ENCODE measurements at places on chromosomes 6 and 20. TPM values are rescaled to one million over a fixed set of nuclear protein-coding genes. Genes with fewer than 3 reads are reported as not detected.

- no peaks in the 10 kb centered on the region for H3K36me3 ChIP-seq
- peaks cover 53% of the 10 kb centered on the region for H3K27me3 ChIP-seq
- no peak overlapping the region for H3K4me3 ChIP-seq
- DNase-seq, result no peak
- H3K4me1 ChIP-seq, result peaks cover 2% of the 10 kb centered on the region
- no peak overlapping the region for H3K27ac ChIP-seq
Observed at GRCh38 chr6:167801263-167801662, 25.4 kb upstream of the AFDN start.

- H3K27ac ChIP-seq, result no peak within 1 kb of the TSS
- DNase-seq, result no peak
- H3K4me1 ChIP-seq, result peaks cover 19% of the 10 kb centered on the region
Observed at GRCh38 chr20:44187054-44187771, at the start of gene JPH2. JPH2 (minus strand) TSS chr20:44187188; CDS start chr20:44186705, 483 bp downstream.

- DNase-seq, result no peak
- H3K27me3 ChIP-seq, result no peaks in the 10 kb centered on the region
- H3K27ac ChIP-seq, result no peak overlapping the region
- H3K4me3 ChIP-seq, result no peak overlapping the region
Observed at GRCh38 chr6:45477790-45478189, 100.1 kb upstream of the SUPT3H start.

NOX3 gene
- total RNA-seq, result not detected

SIRPD gene
- total RNA-seq, result 0.58 TPM

DHX35 gene
- total RNA-seq, result 12.5 TPM

GRCh38 chr6:128512296-128512695 lies 8.1 kb downstream of the PTPRK start:
- DNase-seq, result no peak
- H3K4me1 ChIP-seq, result peaks cover 8% of the 10 kb centered on the region
- H3K27me3 ChIP-seq, result peaks cover 12% of the 10 kb centered on the region
- no peak overlapping the region for H3K27ac ChIP-seq
- H3K36me3 ChIP-seq, result no peaks in the 10 kb centered on the region

GHRH gene
- total RNA-seq, result not detected

GRCh38 chr6:148398244-148398643 lies 55.6 kb downstream of the SASH1 start:
- H3K4me3 ChIP-seq, result no peak overlapping the region
- H3K4me1 ChIP-seq, result no peaks in the 10 kb centered on the region
- H3K27ac ChIP-seq, result no peak overlapping the region
- peaks cover 3% of the 10 kb centered on the region for H3K27me3 ChIP-seq

GRCh38 chr6:107811591-107812218 lies 12.4 kb downstream of the SCML4 start:
- peaks cover 75% of the 10 kb centered on the region for H3K4me1 ChIP-seq
- H3K36me3 ChIP-seq, result peaks cover 16% of the 10 kb centered on the region
- H3K27me3 ChIP-seq, result no peaks in the 10 kb centered on the region
- H3K4me3 ChIP-seq, result no peak overlapping the region

GRCh38 chr20:49545572-49545971 lies 22.4 kb downstream of the PTGIS start:
- no peak overlapping the region for H3K4me3 ChIP-seq
- peaks cover 8% of the 10 kb centered on the region for H3K36me3 ChIP-seq
- H3K4me1 ChIP-seq, result no peaks in the 10 kb centered on the region
- no peak overlapping the region for H3K27ac ChIP-seq
- DNase-seq, result no peak

DNA sequence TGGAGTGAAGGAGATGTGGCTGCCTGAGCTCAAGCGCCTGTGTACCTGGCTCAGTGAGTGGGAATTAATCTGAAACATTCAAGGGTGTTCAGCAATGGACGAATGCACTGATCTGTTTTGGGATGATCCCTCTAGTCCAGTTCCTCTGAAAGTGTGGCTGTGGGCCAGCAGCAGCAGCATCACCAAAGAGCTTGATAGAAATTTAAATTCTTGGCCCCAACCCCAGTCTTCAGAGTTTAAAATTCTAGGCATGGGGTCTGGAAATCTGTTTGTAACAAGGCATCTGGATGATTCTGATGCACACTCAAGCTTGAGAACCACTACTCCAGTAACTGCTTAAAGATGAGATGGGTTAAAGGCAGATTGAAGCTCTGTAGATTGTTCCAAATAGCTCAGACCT lies 59.2 kb downstream of the STMND1 start:
- no peak for DNase-seq
- H3K4me1 ChIP-seq, result no peaks in the 10 kb centered on the region
- H3K27me3 ChIP-seq, result peaks cover 23% of the 10 kb centered on the region
- no peak overlapping the region for H3K4me3 ChIP-seq

DNA sequence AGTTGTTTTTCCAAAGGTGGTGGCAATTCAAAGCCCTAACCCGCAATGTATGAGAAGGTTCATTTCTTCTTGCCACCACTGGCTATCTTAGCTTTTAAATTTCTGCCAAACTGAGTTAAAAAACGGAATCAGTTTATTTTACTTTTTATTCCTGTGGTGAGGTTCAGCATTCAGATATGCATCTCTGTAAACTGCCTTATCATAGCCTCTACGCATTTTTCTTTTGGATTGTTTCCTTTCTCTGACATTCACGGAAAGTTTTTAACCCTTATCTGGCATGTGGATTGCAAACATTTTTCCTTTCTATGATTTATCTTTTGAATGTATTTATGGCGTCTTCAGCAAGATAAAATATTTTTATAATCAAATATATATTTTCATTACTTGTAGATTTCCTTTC lies 37.7 kb downstream of the AK9 start:
- no peak overlapping the region for H3K4me3 ChIP-seq
- no peaks in the 10 kb centered on the region for H3K4me1 ChIP-seq
- H3K27ac ChIP-seq, result no peak overlapping the region
- peaks cover 4% of the 10 kb centered on the region for H3K36me3 ChIP-seq

GRCh38 chr6:90411292-90411781 lies 114.7 kb upstream of the BACH2 start:
- peaks cover 25% of the 10 kb centered on the region for H3K4me1 ChIP-seq
- H3K27ac ChIP-seq, result no peak overlapping the region
- no peak overlapping the region for H3K4me3 ChIP-seq
- no peaks in the 10 kb centered on the region for H3K36me3 ChIP-seq
- no peaks in the 10 kb centered on the region for H3K27me3 ChIP-seq
- DNase-seq, result no peak

DNA sequence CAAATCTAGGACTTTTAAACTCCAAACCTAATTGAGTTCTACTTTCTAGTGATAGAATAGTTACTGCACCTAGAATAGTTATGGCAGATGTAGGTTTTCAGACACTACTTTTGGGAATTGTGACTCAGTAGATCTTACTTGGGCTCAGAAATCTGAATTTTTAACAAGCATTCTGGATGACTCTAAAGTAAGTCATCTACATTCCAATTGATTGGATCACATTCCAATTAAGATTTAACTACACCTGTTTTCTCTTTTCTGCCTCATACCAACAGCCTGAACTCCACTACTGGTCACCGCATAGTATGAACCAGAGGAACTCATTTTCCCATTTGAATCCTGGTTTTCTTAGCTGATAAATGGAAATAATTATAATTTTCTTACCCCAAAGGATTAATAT lies 49.5 kb upstream of the TFAP2D start:
- H3K4me3 ChIP-seq, result no peak overlapping the region
- H3K27ac ChIP-seq, result no peak overlapping the region
- no peaks in the 10 kb centered on the region for H3K36me3 ChIP-seq
- H3K4me1 ChIP-seq, result no peaks in the 10 kb centered on the region
- no peak for DNase-seq

DNA sequence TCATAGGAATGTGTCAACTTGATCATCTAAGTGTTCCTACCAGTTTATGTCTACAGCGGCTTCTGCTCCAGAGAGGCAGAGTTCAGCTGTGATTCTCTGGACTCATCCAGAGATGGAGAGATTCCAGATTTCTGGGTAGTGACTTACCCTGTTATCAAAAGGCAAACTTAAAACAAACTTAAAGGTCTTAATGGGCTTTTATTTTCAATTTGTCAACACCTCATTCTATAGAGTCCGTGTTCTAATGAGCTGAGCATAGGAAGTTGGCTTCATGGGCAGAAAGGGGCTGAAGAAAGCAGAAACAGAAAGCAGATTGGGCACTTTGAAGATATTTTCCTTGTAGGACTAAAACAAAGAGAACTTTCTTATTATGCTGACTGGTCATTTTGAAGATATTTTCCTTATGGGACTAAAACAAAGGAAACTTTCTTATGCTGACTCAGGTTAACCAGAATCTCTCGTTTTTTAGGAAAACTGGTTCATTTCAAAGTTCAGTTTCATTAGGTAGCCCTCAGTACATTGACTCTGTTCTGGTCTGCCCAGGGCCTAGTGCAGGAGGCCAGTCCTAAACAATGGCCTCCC lies 185.1 kb downstream of the CDH26 start:
- no peaks in the 10 kb centered on the region for H3K27me3 ChIP-seq
- H3K27ac ChIP-seq, result no peak overlapping the region
- no peaks in the 10 kb centered on the region for H3K36me3 ChIP-seq
- no peak overlapping the region for H3K4me3 ChIP-seq
- DNase-seq, result no peak

GRCh38 chr6:13573669-13574110 lies 711 bp upstream of the SIRT5 start:
- H3K36me3 ChIP-seq, result peaks cover under 1% of the 10 kb centered on the region
- H3K27ac ChIP-seq, result peak overlapping the region; percentile 52
- H3K4me3 ChIP-seq, result peak overlapping the region; percentile 75
- H3K4me1 ChIP-seq, result peaks cover 26% of the 10 kb centered on the region
- no peak for DNase-seq
- no peaks in the 10 kb centered on the region for H3K27me3 ChIP-seq

- H3K36me3 ChIP-seq, result no peaks in the 10 kb centered on the region
- H3K27ac ChIP-seq, result no peak overlapping the region
- DNase-seq, result no peak
- no peak overlapping the region for H3K4me3 ChIP-seq
- no peaks in the 10 kb centered on the region for H3K27me3 ChIP-seq
Observed at GRCh38 chr6:7148100-7148822, 40.5 kb downstream of the RREB1 start.

DNA sequence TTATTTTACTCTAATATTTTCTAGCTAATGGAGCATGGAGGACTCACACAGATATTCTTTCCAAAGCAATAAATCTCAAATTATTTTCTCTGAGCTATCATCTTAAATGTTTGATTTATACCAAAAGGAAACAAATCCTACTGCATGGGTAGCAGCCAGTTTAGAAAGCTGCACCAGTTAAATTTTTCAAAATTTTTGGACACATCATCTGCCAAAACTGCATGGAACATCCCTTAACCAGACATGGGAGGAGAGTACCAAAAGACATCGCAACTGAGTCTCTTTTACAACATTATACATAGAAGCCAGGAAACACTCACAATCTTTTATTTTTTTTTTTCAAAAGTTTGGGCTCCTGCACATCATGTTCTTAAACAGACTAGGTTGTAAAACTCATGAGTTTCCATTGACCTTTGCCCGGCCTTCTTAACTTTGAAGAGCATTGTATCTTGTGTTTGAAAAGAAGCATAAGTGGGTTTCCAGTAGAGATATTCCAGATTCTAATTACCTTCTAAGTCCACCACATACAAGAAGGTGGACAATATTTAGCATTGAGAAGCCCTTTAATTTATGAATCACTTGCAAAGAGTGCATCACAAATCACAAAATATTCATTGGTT lies 87.7 kb upstream of the HMGCLL1 start:
- no peaks in the 10 kb centered on the region for H3K4me1 ChIP-seq
- H3K4me3 ChIP-seq, result no peak overlapping the region
- no peaks in the 10 kb centered on the region for H3K36me3 ChIP-seq
- H3K27me3 ChIP-seq, result no peaks in the 10 kb centered on the region
- H3K27ac ChIP-seq, result no peak overlapping the region

DNA sequence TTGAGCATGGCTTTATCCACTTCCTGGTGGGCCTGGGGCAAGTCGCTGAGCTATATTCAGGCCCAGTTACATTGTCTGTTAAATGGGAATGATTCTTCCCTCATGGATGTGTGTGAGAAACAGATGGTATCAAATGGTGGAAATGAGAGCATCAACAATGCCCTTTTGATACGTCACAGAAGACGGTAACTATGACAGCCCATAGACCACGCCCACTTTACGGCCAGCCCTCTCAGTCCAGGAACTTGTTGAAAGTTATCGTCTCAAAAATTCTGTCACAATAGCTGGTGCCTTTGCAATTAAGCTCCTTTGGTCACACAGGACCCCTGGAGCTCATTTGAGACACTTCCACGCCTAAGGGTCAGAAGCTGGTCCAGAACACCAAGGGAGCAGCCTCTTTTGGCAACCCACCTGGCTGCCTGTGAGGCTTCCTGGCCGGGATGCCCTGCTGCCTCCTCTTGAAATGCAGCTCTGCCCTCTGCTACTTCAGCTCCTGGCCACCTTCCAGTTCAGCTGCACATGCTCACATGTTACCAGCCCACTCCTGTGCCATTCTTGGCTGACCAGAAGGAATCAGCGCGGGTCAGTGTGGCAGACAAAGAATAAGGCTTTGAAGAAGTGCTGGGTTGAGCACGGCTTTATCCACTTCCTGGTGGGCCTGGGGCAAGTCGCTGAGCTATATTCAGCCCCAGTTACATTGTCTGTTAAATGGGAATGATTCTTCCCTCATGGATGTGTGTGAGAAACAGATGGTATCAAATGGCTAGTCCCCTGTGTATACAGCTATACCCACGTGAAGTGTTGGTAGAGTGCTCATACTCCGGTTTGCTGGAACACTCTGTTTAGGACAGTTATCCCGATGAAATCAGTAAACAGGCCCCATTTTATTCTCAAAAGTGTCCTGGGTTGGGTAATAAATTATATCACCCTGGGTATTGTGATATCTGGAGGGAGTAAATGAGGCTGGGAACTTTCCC lies 199.2 kb upstream of the SUPT3H start:
- H3K36me3 ChIP-seq, result no peaks in the 10 kb centered on the region
- H3K4me3 ChIP-seq, result no peak overlapping the region
- H3K27ac ChIP-seq, result no peak overlapping the region
- no peaks in the 10 kb centered on the region for H3K27me3 ChIP-seq
- peaks cover 11% of the 10 kb centered on the region for H3K4me1 ChIP-seq
- DNase-seq, result no peak

DNA sequence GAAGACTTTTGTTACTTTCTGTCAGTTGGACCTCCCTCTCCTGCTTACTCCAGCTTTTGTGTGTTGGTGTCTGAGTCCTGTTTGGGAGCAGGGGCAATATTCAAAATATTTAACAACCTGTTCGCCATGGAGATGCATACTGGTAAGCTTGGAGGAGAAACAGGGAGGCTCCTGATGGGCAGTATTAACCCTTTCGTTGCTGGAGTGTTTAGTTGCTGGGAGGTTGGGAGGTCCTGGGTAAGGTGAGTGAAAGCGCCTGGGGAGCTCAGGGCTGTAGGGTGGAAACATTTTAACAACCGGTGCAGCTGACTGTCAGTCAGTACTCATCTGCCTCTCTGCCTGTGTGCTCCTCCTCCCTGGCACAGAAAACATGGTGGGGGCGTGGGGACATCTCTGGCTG lies 4.2 kb downstream of the TULP1 start:
- peaks cover 5% of the 10 kb centered on the region for H3K27me3 ChIP-seq
- H3K4me3 ChIP-seq, result no peak overlapping the region

DNA sequence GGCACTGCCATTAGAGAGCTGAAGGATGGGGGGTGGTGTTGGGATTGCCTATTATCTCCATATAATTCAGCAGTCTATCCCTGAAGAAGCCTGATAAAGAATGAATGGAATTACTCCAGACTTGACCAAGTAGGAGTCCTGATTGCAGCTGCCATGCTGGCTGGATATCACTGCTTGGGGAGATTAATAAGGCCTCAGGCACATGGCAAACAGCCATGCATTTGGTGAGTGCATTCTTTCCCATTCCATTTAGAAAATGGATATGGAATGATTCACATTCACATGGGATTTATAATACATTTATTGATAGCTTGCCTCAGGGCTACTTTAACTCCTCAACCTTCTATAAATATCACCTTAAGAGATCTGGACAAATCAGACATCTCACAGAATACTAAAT lies 49.6 kb upstream of the HLA-A start:
- no peak overlapping the region for H3K27ac ChIP-seq
- DNase-seq, result no peak
- no peaks in the 10 kb centered on the region for H3K36me3 ChIP-seq
- no peaks in the 10 kb centered on the region for H3K27me3 ChIP-seq
- H3K4me1 ChIP-seq, result peaks cover 10% of the 10 kb centered on the region

All from naive thymus-derived CD8-positive, alpha-beta T cell (primary cell).